Mesothelial cell of epicardium (in vitro differentiated cells): ENCODE measurements at places on chromosomes 16 and 17.

DNA sequence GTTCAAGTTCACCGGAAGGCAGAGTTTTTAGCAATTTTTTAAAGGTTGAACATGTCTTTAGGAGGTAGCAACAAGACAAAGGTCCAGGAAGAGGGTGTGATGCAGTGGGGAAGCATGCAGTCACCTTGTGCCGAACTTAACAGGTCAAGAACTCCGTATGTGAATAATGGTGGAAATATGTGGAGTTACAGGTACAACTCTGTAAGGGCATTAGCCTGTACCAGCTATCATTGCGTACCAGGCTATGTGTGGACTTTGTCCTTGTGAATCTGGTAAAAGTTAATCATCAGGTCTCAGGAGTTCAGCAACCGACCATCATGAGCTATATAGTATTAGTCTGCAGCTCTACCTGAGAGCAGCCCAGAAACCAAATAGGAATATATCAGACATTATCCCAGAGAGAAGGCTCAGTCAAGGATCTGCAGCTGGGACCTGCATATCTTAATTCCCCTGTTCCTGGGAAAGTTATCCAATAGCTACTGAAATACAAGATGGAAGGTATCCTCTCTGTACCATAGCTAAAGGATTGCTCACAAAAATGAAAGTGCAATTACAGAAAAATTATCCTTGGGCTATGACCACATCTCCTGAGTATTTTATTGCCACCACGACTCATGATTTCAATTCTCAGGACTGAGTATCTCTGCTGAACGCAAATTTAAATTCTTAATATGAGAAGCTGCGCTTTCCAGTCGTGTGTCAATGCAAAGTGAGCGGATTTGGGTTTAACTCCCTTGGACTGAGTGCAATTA, 469.3 kb downstream of the CDH13 start:
- no peak for DNase-seq
- no peak overlapping the region for H3K27ac ChIP-seq
- no peaks in the 10 kb centered on the region for H3K4me1 ChIP-seq
- no peaks in the 10 kb centered on the region for H3K36me3 ChIP-seq
- H3K27me3 ChIP-seq: no peaks in the 10 kb centered on the region

- no peak overlapping the region for H3K27ac ChIP-seq
- H3K4me3 ChIP-seq: no peak overlapping the region
- no peaks in the 10 kb centered on the region for H3K27me3 ChIP-seq
- DNase-seq: no peak
- H3K36me3 ChIP-seq: peaks cover 53% of the 10 kb centered on the region
- peaks cover 5% of the 10 kb centered on the region for H3K4me1 ChIP-seq
Observed at GRCh38 chr16:23408242-23408822, 44.7 kb downstream of the COG7 start.

- no peak for DNase-seq
- H3K4me1 ChIP-seq: peaks cover 11% of the 10 kb centered on the region
- peaks cover 7% of the 10 kb centered on the region for H3K27me3 ChIP-seq
- H3K36me3 ChIP-seq: no peaks in the 10 kb centered on the region
- H3K27ac ChIP-seq: peak overlapping the region; percentile 59
Observed at GRCh38 chr16:84234321-84235241, 5.2 kb downstream of the KCNG4 start.

GRCh38 chr16:53855511-53855910, 151.6 kb downstream of the FTO start:
- peaks cover 36% of the 10 kb centered on the region for H3K36me3 ChIP-seq
- H3K27ac ChIP-seq: peak overlapping the region; percentile 47
- H3K4me3 ChIP-seq: no peak overlapping the region
- DNase-seq: no peak

GRCh38 chr16:11530171-11530940, 56.4 kb downstream of the LITAF start:
- H3K36me3 ChIP-seq: no peaks in the 10 kb centered on the region
- peaks cover 8% of the 10 kb centered on the region for H3K4me1 ChIP-seq
- H3K27me3 ChIP-seq: peaks cover 18% of the 10 kb centered on the region
- H3K4me3 ChIP-seq: no peak overlapping the region
- no peak overlapping the region for H3K27ac ChIP-seq

DNA sequence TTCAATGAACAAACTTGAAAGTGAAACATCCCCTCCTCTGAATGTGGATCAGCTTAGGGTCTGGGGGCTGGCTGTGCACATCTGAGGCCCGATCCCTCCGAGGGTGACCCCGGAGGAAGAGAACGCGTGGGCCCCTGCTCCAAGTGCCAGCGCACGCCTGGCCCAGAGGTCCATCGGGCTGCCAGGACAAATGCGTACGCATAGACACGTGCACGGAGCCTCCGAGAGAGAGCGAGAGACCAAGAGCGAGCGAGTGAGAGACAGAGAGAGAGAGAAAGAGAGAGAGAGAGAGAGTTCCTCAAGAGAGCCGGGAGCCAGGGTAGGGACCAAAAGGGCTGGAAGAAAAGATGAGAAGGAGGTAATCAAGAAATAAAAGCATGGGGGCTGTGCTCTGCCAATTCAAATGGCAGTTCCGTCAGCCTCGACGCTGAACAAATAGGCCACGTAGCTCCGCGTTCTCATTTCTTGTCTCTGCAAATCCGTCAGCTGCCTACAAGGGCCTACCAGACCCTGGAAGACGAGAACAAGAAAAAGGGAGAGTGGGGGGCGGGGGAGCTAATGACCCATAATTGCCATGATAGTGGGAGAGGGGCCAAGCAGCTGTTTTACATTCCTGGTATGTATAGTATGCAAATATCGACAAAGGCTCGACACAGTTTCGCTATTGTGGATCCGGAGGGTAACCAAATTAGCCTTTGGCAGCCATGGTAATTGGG, 435.3 kb upstream of the ZFHX3 start:
- peaks cover 5% of the 10 kb centered on the region for H3K4me1 ChIP-seq
- no peak for DNase-seq
- no peak overlapping the region for H3K27ac ChIP-seq
- H3K27me3 ChIP-seq: peaks cover 52% of the 10 kb centered on the region
- no peaks in the 10 kb centered on the region for H3K36me3 ChIP-seq

DNA sequence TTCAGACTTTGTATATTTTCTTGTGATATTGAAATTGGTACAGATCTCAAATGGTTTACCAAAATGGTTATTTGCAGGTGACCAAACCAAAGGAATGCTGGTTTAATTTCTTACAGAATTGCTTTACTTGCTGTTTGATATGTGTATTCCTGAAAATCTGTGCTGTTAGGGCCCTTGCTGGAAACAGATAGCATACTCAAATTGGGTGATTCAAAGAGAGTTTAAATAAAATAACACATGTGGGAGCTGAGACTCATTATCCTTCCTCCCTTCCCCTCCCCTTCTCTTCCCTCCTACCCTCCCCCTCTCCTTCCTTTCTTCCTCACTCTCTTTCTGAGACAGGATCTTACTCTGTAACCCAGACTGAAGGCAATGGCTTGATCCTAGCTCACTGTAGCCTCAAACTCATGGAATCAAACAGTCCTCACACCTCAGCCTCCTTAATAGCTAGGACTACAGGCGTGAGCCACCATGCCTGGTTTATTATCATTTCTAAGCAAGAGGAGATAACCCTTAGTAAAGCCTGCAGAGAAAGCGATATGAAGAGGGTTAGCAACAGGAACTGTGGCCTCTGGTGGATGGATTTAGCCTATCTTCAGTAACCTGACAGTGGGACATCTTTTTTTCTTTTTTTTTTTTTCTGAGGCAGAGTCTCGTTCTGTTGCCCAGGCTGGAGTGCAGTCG, 141.9 kb downstream of the BCAS3 start:
- no peak overlapping the region for H3K27ac ChIP-seq
- peaks cover 6% of the 10 kb centered on the region for H3K4me1 ChIP-seq
- H3K36me3 ChIP-seq: peaks cover 2% of the 10 kb centered on the region
- no peaks in the 10 kb centered on the region for H3K27me3 ChIP-seq

- no peak for DNase-seq
- no peak overlapping the region for H3K27ac ChIP-seq
- H3K27me3 ChIP-seq: peaks cover 3% of the 10 kb centered on the region
Observed at GRCh38 chr17:78431692-78431958, 53.2 kb downstream of the PGS1 start.

- H3K4me3 ChIP-seq: no peak overlapping the region
- no peak for DNase-seq
- peaks cover 14% of the 10 kb centered on the region for H3K27me3 ChIP-seq
- no peaks in the 10 kb centered on the region for H3K36me3 ChIP-seq
- no peak overlapping the region for H3K27ac ChIP-seq
Observed at GRCh38 chr17:68184816-68185436, 62.9 kb upstream of the AMZ2 start.

- no peak overlapping the region for H3K4me3 ChIP-seq
- DNase-seq: no peak
- H3K36me3 ChIP-seq: peaks cover 19% of the 10 kb centered on the region
- H3K27me3 ChIP-seq: no peaks in the 10 kb centered on the region
- peaks cover 17% of the 10 kb centered on the region for H3K4me1 ChIP-seq
Observed at GRCh38 chr17:75846692-75847613, 2.7 kb upstream of the UNC13D start.
